ENCODE measurements at places on chromosomes 7 and 10.

GRCh38 chr7:135666156-135666555 is 3.8 kb downstream of the STMP1 start:
- no peak for DNase-seq

DNA sequence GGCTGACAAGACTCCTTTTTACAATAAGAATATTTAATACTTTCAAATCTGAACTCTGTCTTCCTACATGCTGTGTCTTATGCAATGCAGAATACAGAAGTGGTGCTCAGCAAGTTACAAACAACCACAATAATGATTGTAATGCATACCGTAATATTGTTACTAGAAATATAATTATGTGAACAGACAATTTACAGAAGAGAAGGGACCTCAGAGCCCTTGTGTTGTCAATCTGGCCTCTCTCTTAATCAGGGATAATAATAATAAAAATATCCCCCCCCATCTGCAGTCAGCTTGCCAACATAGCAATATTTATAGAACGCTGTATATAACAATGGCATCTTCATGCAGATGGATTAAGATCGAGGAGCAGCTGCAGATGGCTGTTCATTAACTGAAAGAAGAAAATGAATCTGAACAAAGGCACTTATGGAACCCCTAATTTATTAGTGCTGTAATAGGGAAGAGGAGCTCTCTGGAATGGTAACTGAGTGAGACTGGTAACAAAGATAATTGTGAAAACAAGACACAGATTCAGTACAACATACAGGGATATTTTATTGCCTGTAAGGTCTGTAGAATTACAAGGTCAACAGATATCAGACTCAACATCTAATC is 106.3 kb downstream of the TMEM26 start:
- DNase-seq = no peak

DNA sequence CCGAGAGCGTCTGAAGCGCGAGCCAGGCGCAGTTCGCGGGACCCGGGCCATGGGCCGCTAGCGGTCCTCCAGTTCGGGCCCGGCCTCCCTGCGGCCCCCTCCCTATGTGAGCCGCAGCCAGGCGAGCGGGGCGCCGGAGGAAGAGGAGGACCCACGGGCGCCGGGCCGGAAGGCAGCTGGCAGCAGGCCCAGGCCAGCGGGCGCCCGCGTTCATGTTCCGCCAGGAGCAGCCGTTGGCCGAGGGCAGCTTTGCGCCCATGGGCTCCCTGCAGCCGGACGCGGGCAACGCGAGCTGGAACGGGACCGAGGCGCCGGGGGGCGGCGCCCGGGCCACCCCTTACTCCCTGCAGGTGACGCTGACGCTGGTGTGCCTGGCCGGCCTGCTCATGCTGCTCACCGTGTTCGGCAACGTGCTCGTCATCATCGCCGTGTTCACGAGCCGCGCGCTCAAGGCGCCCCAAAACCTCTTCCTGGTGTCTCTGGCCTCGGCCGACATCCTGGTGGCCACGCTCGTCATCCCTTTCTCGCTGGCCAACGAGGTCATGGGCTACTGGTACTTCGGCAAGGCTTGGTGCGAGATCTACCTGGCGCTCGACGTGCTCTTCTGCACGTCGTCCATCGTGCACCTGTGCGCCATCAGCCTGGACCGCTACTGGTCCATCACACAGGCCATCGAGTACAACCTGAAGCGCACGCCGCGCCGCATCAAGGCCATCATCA is 1.1 kb downstream of the ADRA2A start:
- DNase-seq = no peak

- peak; percentile 84 for DNase-seq
These were observed 445 bp downstream of the REEP3 start for GRCh38 chr10:63521416-63522276.

- no peak for DNase-seq
These were observed 134.9 kb downstream of the RAMP3 start for GRCh38 chr7:45292481-45292880.

- no peak for DNase-seq
These were observed 25.2 kb downstream of the AOC1 start for GRCh38 chr7:150877536-150877935.

- DNase-seq = no peak
These were observed 43.1 kb downstream of the BRAF start for GRCh38 chr7:140881507-140882228.

DNA sequence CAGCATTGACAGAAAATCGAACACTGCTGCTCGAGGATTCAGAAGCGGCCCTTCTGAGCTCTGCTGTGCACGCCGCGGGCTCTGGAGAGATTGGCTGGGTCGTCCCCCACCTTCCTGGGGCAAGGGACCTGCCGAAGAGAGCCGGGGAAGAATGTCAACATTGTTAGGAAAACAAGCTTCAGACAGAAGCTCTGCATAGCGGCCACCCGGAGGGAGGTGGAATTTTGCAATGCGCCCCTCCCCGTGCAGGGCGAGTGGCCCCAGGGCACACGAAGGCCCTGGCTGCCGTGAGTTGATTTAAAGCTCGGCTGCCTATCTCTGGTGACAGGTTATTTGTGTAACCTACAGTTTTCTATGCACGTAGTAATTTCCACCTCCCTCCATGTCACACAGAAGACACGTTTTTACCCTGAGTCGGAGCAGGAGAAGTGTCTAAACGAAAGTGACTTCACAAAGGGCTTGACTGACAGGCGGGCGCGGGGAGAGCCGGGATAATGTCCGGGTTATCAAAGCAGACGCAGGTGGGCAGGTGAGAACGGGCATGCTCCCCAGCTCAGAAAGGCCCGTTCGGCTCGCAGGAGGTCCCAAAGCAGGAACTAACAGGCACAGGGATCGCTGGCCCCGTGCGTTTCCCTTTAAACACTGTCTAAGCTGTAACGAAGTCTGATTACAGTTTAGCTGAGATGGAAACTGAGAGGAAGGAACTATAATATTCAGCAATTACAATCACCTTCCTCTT is 84.6 kb downstream of the PDGFA start:
- DNase-seq = no peak

GRCh38 chr10:33416209-33416608 is 81.7 kb upstream of the NRP1 start:
- DNase-seq = no peak

DNA sequence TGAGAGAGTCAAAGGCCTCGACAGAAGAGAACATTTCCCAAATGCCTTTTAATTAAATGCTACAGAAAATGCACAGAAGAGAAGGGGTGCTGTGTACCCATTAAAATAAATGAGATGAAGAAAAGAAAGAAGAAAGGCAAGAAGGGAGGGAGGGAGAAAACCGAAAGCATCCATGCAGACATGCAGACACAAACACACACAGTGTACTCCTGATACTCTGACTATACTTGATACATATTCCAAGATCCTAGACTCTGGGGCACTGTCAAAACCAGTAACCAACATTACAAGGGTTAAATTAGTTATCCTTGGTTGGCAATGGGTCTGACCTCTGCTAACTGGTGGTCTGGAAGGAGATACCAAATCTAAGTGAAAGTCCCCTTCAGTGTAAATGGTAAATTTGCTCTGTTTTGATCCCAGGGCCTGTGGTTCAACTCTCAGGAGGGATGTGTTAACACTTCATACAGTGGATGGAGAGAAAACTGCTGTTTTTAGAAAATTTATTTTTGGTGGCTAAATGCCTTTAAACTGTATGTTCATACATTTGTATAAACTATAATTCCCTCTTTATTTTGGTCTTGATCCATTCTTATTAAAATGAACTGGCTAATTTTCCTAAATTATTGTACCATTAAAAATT is 241.3 kb downstream of the GLI3 start:
- no peak for DNase-seq

DNA sequence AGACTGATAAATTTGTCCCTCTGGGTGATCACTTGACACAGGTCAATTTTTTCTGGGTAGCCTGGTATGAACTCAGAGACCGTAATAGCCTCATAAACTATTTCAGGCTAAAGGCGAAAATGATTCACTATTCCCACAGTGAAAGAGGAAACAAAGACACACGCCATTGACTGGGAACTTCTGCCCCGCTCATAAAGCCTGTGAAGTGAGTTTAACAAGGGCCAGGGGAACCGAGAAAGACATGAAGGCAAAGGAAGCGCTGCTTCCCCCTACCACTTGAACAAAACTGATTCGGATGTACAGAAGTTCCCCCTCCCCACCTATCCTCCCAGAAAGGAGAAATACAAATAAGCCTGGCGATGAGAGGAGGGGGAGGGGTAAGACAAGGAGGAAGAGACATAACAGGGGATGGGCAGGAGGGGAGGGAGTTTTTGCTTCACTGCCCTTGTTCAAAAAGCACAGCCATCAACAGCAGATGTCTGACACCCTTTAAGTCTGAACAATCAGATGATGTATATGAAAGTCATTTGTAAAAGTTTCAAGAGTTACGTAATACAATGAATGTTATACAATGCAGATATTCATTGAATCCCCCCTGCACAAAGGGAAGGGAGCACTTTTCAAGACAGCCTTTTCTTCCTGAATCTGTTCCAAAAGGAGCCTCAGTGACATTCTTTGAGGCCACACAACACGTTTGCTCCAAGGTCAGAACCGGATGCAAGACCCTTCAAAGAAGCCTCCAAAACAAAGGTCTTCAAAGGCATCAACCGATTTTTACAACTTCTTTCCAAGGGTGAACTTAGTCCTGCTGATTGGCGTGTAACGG is 734 bp downstream of the ABCB4 start:
- no peak for DNase-seq

- DNase-seq = no peak
These were observed 73.3 kb upstream of the CACNB2 start for GRCh38 chr10:18066947-18067346.

- DNase-seq = no peak
These were observed 69.9 kb upstream of the NXPH1 start for GRCh38 chr7:8363407-8364015.

DNA sequence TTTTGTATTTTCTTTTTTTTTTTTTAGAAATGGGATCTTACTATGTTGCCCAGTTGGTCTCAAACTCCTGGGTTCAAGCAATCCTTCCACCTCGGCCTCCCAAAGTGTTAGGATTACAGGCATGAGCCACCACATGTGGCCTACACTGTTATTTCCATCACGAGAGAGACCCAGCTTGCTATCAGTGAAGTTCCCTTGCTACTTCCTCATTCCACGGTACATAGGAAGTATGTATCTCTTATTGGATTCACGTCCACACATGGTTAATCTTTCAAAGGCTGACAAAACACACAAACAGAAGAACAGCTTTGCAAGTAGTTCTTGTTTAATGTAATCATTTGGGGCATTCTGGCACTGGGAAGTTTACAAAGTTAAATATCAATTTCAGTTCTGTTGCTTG is 50.9 kb downstream of the DCLRE1A start:
- no peak for DNase-seq

DNA sequence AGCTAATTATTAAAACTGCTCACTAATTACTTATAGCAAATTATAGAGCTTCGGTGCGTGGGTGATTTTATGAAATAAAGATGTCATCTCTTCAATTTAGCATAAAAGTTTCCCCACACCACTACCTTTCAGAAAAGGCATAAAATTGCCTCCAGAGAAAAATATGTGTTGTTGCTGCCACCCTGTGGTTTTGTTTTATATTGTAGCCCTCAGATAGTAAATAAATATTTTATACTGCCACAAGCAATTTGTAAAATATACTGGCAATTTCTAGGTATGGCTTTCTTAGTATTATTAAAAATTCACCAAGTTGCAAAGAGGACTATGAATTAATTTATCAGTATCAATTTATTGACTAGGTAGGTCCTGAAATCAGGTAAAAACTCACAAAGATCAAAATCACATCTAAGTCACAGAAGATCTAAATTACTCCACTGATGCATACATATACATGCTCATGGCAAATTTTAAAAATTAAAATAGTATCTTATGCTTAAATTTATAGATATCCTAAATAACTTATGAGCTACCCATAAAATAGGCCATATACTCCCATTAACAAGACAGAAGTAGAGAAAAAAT is 26.5 kb downstream of the ASNS start:
- DNase-seq = no peak

GRCh38 chr7:42745357-42746059 is 166.4 kb downstream of the C7orf25 start:
- peak; percentile 50 for DNase-seq

DNA sequence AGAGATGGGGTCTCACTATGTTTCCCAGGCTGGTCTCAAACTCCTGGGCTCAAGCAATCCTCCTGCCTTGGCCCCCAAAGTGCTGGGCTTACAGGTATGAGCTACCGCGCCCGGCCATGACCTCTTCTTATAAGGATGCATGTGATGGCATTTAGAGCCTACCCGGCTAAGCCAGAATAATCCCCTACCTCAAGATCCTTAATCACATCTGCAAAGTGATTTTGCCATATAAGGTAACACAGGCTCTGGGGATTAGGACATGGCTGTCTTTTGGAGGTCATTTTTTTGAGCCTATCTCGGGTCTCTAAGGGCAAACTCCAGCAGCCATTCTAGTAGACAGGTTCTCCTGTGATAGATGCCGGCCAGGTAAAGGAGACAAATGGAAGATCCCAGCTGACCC is 39.6 kb downstream of the GTF2IRD1 start:
- no peak for DNase-seq

DNA sequence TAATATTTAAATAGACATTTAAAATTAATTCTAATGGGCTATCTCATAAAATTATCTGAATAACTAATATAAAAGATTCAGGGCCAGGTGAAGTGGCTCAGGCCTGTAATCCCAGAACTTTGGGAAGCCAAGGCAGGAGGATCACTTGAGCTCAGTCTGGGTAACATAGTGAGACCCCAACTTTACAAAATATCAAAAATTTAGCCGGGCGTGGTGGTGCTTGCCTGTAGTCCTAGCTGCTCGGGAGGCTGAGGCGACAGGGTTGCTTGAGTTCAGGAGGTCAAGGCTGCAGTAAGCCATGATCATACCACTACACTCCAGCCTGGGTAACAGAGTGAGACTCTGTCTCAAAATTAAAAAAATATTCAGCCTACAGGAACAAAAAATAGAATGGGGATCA is 12.5 kb downstream of the NOBOX start:
- DNase-seq = no peak

DNA sequence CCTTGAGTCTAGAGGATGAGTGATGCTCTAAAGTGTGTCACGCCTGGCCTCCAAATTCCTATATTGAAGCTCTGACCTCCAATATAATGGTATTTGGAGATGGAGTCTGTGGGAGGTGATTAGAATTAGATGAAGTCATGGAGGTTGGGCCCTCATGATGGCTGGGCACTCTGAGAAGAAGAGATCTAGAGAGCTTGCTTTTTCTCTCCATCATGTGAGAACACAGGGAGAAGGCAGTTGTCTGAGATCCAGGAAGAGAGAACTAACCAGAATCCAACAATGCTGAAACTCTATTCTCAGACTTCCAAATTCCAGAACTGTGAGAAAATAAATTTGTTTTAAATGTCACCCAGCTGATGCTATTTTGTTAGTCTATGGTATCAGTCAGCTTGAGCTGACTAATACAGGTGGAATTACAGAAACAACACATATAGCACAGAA is 15.1 kb downstream of the RNF216 start:
- no peak for DNase-seq

- DNase-seq = peak; percentile 79
These were observed 16.7 kb downstream of the DLG5 start for GRCh38 chr10:77909749-77910375.

All from Peyer's patch (tissue), 4 donors.